ENCODE measurements at places on chromosomes 4 and X.

GRCh38 chr4:175951794-175952193 lies 113.8 kb upstream of the WDR17 start:
- no peak for DNase-seq

GRCh38 chr4:117239434-117239833 lies 154.1 kb upstream of the TRAM1L1 start:
- DNase-seq: no peak

GRCh38 chrX:139112432-139112831 lies 400.9 kb upstream of the FGF13 start:
- no peak for DNase-seq

DNA sequence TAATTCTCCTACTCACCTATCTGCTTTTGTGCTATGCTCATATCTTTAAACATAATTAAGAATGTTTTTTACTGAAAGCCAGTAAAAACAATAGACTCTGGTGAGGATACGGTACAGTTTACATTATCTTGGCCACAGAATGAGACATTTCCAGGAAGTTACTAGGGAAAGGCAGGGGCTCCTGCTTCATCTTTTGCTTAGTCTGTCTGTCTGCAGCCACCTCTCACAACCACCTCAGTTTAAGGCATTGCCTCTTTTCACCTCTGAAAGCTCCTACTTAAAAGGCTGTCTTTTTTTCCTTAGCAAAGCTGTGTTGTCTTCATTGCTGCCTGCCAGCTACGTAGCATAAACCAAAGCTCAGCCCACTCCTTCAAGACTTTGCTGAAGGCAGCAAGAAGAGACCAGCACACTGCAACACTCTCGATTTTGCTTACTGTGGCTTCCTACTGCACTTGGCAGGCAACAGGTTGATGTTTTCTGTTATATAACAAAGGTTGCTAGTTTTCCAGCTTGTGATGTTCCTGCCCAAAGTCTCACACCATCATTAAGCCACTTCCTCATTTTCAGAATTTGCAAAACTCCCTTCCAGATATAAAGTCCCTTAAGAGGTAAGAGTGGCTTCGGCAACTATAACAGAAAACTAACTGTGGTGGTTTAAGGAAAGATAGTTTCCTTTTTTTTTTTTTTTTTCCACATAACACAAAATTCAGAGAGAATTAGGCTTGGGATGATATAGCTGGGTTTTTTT lies 432.9 kb downstream of the GRXCR1 start:
- no peak for DNase-seq

- no peak for DNase-seq
Observed at GRCh38 chr4:76951672-76952010, 2.1 kb downstream of the SEPTIN11 start.

GRCh38 chr4:47075919-47076318 lies 44.6 kb downstream of the GABRB1 start:
- no peak for DNase-seq
